Smooth muscle cell of the coronary artery (primary cell): ENCODE measurements at places on chromosomes 4 and X. TPM values are rescaled to one million over a fixed set of nuclear protein-coding genes. Genes with fewer than 3 reads are reported as not detected.

SOX3 gene
- total RNA-seq, result not detected in 2 replicates

IGSF1 gene
- total RNA-seq, result 0.08 TPM in 1 of 2 replicates, not detected in the other

VCX2 gene
- total RNA-seq, result not detected in 2 replicates

SLC16A2 gene
- total RNA-seq, result 4.6 and 4.9 TPM in 2 replicates
